ENCODE measurements at places on chromosomes 13 and 19.

GRCh38 chr19:46270521-46271256 is 26.2 kb upstream of the HIF3A start:
- no peak for DNase-seq

- DNase-seq, result no peak
These were observed 59.7 kb upstream of the TNFRSF19 start for GRCh38 chr13:23510544-23510916.

DNA sequence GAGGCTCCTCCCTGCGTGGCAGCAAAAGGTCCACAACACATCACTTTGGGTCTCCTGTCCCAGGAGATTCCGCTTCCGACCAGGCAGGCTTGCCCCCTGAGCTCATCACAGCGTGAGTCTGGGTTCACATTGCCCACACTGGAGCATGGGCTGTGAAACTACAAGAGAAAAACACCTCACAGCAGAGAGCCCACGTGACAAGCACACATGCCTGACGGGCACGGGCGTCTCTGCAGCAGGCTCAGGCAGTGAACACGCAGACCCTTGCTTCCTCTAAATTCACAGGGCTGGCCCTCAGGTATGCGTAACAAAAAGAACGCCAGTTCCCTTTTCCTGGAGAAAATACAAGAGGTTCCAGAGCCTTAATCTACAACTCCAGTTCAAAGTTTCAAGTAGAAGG is 41.9 kb downstream of the RASA3 start:
- no peak for DNase-seq

GRCh38 chr19:3270902-3271301 is 46.4 kb downstream of the CELF5 start:
- DNase-seq, result peak; percentile 35

DNA sequence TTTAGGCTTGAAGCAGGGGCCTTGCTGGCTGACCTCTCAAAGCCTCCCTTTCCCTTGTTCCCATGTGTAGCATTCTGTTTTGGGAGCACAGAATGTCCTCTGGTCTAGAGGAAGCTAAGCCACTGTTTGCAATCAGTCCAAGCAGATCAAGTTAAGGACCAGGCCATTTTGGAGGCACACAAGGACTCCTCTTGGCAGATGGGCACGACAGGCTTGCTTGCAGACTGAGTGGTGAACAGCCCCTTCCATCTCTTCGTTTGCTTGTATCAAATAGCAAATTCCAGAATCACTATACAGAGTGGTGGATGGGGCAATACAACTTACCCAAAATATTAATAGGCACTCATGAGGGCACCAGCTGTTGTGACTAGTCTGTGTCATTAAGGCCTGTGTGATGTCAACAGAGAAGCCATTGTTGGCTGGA is 215.5 kb upstream of the SERP2 start:
- no peak for DNase-seq

GRCh38 chr19:9861503-9861902 is 26.4 kb downstream of the PIN1 start:
- DNase-seq, result no peak

DNA sequence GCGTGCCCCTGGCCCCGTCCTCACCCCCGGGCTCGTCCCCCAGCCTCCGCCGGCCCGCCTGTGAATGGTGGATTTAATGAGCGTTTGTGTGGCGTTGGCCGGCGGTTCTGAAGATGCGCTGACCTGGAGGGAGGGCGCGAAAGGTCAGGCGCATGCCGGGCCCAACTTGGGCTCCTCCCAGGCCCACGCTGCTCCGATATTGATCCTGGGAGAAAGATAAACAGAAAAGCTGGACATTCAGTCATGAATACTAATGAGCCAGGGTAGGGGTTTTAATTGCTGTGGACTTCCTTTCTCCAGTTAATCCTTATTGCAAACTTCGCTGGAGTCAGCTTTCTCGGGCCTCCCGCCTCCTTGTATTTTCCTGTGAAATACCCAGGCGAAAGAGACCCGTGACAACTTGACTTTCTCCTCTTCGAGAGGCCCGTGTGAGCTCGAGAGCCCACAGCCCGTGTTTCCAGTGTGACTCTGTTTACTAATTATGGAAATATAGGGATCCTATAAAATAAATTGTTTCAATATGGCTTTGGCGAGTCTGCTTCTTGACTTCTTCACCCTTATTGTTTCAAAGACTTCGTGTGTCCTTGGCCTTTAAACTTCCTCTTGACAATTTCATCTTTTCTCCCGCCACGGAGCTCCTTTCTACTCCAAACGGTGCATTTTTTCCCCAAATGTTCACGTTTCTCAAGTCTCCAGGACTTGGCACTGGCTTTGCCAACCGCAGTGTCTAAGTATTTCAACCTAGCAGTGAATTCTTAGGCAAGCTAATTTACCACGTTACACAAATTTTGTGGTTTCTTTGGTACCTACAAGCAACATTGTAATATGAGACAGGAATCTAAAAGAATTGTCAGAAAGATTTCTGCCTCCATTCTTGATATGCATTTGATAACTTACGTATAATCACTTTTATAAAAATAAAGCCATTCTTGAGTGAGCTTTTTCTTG is 10.5 kb downstream of the ZIC2 start:
- no peak for DNase-seq

DNA sequence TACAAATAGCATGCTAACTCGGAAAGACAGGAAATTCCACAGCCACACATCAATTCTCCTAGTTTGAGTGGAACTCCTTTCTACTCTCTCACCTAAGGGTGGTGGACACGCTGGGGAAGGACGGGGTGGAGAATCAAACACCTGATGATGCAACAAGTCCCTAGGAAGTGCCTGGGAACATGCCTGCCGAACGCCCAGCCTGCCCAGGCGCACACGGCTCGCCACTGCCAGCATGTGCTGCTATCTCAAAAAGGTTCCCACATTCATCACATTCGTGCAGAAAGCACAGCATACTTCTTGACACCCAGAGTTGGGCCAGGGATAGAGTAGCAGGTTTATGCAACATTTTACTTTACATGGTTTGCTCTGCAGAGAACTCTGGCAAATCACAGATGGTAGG is 164.6 kb downstream of the ABCC4 start:
- peak; percentile 28 for DNase-seq

DNA sequence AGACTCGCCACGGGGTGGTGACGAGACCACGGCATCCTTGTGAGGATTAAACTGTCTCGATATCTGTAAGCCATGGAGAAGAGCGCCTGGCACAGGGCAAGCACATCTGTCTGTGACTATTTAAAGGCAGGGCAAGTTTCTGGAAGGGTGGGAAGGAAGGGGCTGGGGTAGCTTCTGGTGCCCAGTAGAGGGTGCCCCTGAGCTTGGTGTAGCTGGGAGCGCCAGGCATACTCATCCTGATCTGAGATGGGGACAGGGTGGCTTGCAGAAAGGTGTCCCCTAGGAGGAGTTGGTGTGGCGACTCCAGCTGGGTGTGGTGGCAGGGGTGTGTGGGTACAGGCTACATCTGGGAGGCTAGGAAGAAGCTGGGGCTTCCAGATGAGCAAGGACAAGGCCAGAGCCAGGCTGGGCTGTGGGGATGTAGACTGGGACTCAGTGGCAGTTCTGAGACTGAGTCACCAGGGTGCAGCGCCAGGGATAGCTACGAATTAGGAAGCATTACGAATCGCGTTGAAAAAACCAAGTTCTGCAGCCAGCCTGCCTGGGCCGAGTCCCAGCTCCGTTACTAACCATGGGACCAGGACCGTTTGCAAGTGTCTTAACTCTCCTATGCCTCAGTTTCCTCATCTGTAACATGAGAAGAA is 23.1 kb upstream of the ASPDH start:
- DNase-seq, result no peak

DNA sequence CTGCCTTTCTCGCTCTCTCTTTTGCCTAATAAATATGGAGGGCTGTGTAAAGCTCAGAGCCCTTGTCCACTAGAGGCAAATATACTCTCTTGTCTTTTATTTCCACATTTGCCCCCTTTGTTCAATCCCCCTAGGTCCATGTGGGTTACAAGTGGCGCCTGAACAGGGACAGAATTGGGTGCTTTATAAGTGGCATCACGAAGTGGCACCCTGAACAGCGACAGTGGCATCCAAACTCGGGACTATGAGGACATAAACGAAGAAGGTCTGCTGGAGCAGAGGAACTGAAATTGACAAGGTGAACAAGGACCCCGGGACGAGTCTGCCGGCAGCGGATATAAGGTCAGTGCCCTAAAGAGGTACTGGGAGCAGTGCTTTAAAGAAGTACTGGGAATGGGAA is 4.3 kb upstream of the ZNF610 start:
- DNase-seq, result no peak

- DNase-seq, result no peak
These were observed 9.1 kb downstream of the MBNL2 start for GRCh38 chr13:97231118-97231828.

- no peak for DNase-seq
These were observed 52.3 kb downstream of the CCDC70 start for GRCh38 chr13:51914137-51914493.

DNA sequence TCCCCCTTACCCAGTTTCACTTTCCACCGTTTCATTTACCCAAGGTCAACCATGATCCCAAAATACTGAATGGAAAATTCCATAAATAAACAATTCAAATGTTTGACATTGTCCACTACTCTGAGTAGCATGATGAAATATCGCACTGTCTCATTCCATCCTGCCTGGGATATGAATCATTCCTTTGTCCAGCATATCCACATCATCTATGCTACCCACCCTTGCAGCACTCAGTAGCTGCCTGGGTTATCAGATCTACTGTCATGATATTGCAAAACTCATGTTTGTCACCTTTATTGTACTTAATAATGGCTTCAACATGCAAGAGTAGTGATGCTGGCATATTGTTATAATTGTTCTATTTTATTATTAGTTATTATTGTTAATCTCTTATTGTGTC is 263.9 kb upstream of the NBEA start:
- DNase-seq, result no peak

DNA sequence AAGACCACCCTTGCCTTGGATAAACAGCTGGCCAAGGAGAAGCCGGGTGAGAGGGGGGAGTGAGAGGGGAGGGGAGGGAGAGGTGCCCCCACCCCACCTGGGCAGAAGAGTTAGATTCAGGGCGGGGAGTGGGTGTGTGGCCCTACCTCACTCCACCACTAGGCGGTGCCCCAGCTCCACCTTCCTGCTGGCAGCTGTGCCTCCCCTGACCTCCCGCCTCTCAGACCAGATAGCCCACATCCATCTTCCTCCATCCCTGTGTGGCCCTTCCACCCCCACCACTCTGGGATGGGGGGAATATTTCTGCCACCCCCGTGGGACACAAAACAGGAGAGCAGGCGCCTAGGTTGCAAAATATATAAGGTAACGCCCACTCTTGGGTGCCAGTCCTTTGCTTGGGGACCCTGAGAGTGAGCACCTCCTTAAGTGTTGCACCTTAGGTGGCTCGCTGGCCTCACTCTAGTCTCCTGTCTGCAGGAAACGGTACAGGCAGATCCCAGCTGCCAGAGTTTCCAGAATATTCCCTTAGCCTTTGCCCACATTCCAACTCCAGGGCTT is 13.8 kb upstream of the EHD2 start:
- peak; percentile 51 for DNase-seq

DNA sequence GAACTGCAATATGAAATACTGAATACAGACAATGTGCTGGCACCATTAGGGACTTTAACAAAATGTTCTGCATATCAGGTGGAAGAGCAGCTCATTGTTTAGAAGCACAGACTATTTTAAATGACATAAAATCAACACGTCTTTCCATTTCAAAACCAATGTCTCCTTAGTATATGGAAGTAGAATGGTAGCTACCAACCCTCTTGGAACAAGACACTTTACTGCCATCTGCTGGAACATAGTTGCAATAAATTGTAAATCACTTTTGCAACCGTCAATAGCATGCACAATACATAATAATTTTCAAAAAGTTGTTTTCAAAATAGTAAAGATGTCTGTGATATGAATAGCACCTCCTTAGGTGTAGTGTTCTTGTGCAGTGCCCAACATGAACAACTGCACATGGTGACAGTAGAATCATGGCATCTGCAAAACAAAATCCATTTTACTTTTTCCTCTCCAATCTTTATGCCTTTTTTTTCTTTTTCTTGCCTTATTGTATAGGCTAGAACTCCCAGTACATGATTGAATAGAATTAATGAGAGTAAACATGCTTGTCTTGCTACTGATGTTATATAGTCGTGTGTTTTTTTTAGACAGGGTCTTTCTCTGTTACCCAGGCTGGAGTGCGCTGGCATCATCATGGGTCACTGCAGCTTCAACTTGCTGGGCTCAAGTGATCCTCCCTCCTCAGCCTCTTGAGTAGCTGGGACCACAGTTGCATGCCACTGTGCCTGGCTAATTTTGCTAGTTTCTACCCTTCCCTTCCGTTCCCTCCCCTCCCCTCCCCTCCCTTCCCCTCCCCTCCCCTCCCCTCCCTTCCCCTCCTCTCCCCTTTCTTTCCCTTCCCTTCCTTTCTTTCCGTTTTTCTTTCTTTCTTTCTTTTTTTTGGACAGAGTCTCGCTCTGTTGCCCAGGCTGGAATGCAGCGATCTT is 7.8 kb upstream of the LYPD5 start:
- no peak for DNase-seq

- DNase-seq, result peak; percentile 50
These were observed 263 bp downstream of the RHPN2 start for GRCh38 chr19:33064458-33064791.

GRCh38 chr19:6802336-6803035 is 30.0 kb downstream of the VAV1 start:
- peak; percentile 66 for DNase-seq

GRCh38 chr13:50783717-50784290 is 59.7 kb downstream of the DLEU7 start:
- no peak for DNase-seq

DNA sequence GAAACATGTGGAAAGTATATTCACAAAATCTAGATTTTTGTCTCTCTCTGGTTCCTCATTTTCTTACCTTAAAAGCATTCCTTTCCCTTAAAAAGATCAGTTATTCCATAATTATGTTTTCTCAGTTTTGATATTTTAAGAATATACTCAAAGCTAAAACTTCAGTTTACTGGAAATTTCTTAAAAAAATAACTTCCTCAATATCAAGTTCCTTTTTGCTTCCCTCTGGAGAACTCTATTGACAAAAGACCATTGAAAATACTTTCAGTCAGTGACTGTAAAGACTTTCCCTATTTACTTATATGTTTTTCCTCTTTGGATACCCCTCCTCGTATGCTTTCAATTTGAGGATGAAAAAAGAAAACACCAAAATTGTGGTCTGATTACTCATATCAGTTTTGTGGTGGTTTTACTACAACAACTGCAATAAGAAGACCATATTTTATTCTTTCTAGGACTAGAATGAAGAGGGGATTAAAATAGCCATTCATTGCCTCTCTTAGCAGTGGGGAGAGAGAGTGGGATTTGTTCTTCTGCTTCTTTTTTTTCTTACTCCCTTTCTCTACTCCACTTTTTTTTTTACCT is 113.2 kb downstream of the ESD start:
- DNase-seq, result no peak
